Posterior cingulate gyrus (tissue), 11 donors: ENCODE measurements at places on chromosomes 5 and 9.

DNA sequence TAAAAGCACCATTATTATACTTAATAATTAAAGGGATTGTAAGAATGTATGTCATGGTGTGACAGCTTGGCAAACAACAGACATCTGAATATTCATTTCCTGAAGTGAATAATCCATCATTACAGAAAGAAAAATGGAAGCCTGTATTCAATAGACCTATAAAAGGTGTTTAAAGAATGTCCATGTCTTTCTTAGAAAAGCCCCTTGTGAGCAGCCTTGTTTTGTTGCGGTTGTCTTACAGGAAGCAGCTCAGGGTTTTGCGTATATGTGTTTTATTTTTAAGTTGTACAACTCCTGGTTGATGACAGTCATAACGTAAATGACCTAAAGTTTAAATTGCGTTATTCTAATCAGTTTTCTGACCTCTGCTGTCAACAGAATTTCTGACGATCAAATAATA is 53.8 kb downstream of the CAST start:
- no peak for DNase-seq

DNA sequence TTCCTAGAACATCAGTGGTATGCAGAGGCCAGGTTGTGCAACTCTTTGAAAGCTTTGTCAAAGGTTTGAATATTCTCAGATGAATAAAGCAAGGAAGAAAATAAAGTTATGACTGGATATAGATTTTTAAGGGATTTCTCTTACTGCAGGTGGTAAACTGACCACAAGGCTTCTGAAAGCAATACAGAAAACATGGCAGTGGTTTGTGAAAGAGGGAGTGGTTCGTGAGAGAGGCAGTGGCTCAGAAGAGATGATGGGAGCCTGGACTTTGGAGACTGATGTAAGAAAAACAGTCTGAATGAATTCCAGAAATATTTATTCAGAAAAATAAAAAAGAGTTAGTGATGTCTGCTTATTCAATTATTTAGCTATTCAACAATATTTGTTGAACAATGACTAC is 380.4 kb upstream of the CTNND2 start:
- no peak for DNase-seq

DNA sequence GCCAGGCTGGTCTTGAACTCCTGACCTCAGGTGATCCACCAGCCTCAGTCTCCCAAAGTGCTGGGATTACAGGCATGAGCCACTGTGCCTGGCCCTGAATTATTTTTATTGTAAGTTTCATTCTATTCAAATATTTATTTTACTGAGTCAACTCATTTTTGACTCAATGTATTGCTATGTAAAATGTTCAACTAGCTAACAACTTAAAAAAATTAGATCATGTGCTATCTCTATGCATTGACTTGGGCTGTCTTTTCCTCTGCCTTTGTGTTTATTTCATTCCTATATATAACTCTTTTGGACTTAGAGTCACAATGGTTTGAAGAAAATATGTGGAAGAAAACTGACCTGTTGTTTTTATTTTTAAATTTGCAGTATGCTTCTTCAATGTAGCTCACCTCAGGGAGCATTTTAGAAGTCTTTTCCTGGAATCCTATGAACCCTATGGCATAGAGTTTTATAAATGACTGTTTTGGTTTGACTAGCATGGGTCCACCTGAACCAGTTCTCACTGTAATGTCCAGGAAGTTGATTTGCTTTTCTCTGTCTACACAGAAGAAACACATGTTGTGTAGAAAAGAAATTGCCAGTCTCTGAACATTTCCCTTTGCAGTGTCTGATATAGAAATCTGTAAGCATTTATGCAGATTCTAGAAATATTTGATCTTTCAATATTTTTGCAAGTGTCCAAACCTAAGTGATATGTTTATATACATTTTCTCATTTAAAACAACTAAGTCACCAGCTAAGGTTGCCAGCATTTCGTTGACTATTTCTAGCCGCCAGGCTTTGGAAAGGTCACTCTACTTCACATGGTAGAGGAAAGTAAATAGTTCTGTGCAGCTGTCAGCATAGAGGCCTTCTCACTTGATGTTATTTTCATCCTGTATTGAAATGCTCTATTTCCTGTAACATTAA is 138.8 kb downstream of the PCSK1 start:
- DNase-seq = no peak

DNA sequence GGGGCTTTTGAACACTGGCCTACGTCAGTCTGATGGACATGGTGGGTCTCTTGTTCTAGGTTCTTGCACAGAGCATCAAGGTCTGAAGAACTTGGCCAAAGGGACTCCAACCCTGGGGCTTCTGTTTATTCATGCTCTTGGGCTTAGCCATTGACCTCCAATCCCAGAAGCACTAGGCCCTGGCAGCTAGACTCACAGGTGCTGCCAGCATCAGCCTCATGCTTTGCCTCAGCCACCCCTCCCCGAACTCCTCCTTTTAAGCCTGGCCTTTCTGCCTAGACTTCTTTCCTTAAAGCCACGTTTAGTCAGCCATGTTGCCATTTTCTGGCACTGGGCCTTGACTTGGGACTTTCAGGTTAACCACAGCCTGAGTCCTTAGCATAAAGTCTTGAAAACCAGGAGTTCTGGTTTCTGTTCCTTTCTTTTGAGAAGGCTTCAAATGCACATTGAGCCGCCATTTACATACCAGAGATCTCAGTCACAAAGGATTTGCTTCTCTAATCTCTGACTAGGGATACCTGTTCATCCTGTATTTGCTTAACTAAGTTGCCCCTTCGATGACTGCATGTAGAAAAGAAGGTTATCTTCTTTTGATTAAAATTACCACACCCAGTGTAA is 54.7 kb downstream of the ANGPTL2 start:
- DNase-seq = no peak

DNA sequence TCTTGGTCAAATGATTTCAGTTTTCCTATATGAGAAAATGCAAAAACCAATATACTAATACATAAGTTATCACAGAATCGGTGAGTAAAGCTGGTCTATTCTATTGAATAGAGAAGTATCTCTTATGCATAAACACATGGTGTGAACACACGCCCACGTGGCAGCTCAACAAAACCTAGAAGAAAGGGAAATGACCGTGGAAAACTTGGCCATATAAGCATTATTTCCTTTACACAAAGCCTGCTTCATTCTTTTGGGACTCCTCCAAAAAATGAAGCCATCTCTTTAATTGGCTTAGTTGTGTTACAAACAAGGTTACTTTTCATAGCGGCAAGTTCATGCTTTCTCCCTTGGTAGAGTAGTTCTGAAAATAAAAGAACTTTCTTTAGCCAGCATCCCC is 183.2 kb downstream of the TMEM161B start:
- no peak for DNase-seq

DNA sequence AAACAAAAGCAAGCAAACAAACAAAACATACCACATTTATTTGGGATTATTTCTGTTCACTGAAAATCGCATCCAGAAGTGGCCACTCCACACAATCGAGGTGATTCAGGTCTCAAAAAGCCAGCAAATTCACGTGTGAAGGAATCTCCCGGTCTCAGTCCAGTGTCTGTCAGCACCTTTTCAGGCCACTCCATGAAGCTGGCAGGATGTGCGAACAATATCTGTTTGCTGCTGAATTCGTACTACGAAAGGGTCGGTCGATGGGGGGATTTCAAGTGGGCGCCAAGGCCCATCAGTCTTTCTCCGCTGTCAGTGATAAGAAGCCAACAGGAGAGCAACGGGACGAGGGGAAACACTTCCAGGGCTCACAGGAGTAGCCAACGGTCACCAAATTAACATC is 505.1 kb downstream of the IRX1 start:
- no peak for DNase-seq

GRCh38 chr5:172528440-172528839 is 74.1 kb upstream of the SH3PXD2B start:
- DNase-seq = no peak

DNA sequence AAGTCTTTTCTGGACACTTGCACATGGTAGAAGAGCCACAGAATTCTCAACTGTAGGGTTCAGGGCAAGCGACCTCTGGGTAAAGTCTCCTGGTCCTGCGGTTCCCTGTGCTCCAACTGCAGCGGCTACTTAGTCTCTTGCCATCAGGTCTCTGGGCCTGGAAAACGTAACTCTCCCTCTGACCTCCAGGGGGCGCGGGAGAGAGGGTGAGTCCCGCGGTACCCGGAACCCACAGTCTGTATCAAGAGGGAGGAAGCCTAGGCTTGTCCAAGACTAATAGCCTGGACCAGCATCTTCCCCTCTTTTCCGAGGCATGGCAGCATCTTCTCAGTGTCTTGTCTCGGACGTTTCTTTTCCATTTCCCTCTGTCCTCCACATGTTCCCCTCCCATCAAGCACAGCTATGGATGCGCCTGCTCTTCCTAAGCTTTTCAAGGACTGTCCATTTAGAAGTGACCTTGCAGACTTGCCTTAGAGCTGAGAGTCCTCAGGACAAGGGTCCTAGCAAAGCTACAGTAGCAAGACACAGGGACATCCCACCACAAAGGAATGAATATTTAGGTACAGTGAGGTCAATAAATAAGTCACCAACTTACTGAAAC is 59.3 kb downstream of the FSTL4 start:
- DNase-seq = peak; percentile 89

DNA sequence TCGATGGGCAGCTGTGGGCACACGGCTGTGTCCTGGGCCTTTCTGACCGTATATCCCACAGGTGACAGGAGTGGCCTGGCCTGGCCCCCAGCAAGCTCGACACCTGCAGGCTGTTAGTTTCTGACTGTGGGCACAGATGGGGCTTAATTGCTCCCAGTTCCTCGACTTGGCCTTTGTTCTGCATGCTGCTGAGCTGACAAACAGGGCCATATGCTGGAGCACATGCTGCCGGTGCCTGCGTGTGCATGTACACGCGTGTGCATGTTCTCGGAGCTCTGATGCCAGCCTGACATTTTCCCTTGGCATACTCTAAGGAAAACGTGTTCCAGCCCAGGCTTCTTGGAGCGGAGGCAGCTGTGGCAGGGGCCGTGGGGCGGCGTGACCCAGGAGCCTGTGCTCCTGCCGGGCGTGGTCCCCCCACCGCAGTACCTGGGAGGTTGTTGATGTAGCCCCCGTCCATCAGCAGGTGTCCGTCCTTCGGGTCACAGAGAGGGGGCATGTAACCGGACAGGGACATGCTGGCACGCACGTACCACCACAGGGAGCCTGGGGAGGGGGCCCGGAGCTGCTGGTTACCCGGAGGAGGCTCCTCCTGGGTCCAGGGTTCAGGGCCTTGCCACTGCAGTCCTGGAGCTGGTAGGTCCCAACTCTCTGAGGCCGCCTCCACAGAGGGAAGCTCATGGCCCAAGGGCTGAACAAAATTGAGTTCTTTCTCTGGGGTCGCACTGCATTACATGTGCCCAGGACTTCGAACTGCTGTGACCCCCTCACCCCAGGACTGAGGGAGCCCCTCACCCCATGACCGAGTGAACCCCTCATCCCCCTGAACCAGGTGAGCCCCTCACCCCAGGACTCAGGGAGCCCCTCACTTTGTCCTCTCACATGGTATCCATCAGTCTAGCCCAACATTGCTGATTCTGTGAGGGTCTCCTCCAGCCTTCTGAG is 4.1 kb upstream of the NSMF start:
- DNase-seq = no peak

GRCh38 chr5:2113348-2114131 is 230.8 kb upstream of the IRX4 start:
- no peak for DNase-seq

DNA sequence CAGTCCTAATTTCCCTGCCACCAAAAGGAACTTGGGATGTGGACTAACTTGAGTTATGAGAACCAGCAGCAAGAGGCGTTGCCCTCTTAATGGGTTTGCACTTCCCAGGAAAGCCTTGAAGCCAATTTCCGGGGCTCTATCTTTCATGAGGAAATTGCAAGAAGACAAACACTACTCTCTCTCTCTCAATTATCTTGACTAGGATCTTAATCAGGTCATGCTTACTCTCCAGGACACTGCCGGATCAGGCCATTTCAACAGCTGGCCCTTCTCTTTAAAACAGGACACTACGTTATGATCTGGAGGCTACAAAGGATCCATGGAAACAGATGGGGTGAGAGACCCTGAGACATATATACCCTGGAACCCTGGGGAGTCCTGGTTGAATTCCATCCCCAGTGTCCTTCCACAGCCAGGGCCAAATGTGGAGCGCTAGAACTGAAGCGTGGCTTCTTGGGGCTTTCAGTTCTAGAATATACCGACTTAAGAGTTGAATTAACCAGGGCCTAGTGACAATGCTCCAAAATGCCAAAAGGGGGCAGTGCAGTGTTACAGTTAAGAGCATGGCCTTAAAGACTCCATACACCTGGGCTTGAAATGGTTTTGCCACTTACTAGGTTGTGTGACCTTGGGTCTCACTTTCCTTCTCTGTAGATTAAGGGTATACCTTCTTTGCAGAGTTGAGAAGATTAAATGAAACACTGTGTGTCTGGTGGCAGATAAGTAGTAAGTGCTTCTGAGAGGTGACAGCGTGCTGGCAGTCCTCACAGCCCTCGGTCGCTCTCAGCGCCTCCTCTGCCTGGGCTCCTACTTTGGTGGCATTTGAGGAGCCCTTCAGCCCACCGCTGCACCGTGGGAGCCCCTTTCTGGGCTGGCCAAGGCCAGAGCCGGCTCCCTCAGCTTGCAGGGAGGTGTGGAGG is 21.1 kb downstream of the FAM219A start:
- DNase-seq = peak; percentile 31

DNA sequence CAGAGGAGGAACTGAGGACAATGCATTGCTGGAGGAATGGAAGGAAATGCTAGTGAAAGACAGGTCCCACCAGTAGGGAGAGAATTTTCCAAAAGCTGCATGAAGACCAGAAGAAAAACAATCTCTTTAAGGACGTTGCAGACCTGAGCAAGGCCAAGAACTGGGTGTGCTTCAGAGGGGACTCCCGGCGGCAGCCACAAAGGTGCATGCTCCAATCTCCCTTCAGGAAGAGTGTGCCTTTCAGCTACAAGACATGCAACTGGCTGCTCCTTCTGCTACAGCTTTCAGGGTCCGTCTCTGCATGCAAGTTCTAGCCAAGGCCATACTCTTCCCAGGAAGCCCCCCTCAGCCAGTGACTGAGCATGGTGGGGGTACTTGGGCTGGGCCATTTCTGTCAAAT is 62.9 kb downstream of the SFXN1 start:
- no peak for DNase-seq
